NCI-H526 (cell line): ENCODE measurements at places on chromosomes 11 and 22.

GRCh38 chr22:22397292-22397870 lies 111.2 kb downstream of the ZNF280B start:
- no peak for DNase-seq

DNA sequence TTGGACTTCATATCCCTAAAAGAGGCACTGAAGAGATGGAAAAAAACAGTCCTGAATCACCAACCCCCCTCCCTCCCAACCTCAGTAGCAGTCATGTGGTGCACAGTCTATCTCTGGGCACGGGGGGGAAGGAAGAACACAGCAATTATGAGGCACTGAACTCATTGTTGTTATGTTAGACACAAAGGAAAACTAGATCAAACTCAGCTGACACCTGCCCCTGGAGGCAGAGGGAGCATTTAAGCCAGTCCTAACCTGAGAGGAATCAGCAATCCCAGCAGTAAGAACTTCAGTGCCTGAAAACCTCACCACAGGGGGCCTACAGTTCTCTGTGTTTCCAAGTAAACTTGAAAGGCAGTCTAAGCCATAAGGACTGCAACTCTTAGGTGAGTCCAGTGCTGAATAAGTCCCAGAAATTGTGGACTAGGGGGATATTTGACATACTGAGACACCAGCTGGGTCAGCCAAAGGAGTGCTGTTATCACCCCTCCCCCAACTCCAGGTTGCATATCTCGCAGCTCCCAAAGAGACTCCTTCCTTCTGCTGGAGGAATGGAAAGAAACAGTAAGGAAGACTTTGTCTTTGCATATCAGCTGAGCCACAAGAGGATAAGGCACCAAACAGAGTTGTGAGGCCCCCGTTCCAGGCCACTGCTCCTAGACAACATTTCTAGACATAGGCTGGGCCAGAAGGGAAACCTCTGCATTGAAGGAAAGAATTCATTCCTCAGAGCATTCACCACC lies 72.5 kb downstream of the GLYATL1 start:
- no peak for DNase-seq

- DNase-seq, result no peak
These were observed 57.9 kb downstream of the LRRC74B start for GRCh38 chr22:21103633-21104032.

DNA sequence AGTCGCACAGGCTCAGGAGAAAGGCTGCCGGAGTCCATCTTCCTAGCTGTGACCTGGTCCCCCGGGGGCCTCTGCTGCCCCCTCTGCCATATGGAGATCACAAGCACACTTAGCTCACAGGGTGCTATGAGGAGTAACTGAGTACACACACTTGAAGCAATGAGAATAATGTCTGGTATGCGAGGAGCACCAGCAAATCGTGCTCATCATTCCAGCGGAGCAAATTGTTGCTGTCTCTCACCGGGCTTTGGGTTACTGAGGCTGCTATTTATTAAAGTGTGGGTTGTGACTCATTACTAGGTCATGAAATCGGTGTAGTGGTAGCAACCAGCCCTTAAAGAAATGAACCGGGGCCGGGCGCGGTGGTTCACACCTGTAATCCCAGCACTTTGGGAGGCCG lies 48.1 kb upstream of the EIF3D start:
- DNase-seq, result no peak

- peak; percentile 63 for DNase-seq
These were observed 22.0 kb upstream of the TFIP11 start for GRCh38 chr22:26534171-26534855.

- peak; percentile 44 for DNase-seq
These were observed 5.2 kb upstream of the MB start for GRCh38 chr22:35622191-35622913.

DNA sequence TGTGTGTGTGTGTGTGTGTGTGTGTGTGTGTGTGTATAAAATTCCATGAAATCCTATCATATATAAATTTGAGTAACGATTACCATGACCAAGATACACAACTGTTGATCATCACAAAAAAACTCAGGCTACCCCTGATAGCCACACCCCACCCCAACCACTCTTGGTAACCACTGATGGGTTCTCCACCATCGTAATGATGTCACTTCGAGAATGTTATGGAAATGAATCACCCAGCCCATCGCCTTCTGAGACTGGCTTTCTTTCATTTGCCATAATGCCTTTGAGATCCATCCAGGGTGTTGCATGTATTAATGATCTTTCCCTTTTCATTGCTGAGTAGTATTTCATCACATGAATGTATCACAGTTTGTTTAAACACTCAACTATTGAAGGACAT lies 496.0 kb downstream of the MIAT start:
- no peak for DNase-seq

- DNase-seq, result no peak
These were observed 5.9 kb downstream of the ZNF215 start for GRCh38 chr11:6932145-6932544.

DNA sequence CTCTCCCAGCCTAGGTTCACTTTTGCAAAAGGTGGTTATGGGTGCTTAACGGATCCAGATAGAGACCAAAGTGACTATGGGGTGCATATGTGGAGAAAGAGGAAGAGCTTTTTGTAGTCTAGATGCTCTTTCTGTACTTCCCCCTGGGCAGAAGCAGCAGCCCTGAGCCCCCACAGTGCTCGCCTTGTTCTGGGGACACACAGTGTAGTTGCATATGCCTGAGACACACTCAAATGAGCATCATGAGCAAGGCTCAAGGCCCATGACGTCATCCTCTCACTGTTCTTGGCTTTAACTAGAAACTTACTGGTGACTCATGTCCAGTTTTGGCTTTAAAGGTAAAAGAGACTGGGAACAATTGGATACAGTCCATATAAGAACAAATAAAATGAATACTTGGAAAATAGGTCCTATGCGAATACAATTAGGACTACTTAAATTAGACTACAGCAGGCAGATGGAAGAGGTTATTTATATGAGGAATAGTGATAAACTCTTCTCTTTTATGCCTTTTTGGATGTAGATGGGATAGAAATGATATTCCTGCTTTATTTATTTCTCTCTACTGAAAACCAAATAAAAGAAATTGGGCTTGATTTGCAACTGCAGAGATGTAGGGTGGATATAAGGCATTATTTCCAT lies 20.1 kb upstream of the PEX26 start:
- DNase-seq, result no peak

GRCh38 chr22:48918585-48919186 lies 909.0 kb downstream of the BRD1 start:
- peak; percentile 12 for DNase-seq

GRCh38 chr22:45502215-45503049 lies at the start of gene FBLN1:
FBLN1 (plus strand) TSS chr22:45502883; CDS start chr22:45502986, 103 bp downstream.
- peak; percentile 73 for DNase-seq

DNA sequence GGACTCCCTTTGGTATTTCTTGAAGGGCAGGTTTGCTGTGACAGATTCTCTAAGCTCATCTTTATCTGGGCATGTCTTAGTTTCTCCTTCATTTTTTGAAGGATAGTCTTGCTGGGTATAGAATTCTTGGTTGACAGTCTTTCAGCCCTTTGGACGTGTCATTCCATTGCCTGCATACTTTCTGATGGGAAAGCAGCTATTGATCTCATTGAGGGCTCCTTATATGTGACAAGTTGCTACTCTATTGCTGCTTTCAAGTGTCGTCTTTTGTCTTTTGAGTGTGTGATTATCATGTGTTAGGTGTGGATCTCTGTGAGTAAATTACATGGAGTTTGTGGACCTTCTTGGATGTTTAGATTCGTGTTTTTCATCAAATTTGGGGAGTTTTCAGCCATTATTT lies 21.9 kb downstream of the IGHMBP2 start:
- no peak for DNase-seq

- DNase-seq, result no peak
These were observed at the start of gene RAPSN for GRCh38 chr11:47448566-47449427. RAPSN (minus strand) TSS chr11:47449136; CDS start chr11:47448964, 172 bp downstream.

GRCh38 chr11:36412781-36413383 lies 97.2 kb downstream of the TRAF6 start:
- no peak for DNase-seq

GRCh38 chr11:78406568-78407196 lies 10.9 kb downstream of the GAB2 start:
- no peak for DNase-seq

GRCh38 chr11:45807792-45808238 lies 2.9 kb downstream of the SLC35C1 start:
- DNase-seq, result no peak

DNA sequence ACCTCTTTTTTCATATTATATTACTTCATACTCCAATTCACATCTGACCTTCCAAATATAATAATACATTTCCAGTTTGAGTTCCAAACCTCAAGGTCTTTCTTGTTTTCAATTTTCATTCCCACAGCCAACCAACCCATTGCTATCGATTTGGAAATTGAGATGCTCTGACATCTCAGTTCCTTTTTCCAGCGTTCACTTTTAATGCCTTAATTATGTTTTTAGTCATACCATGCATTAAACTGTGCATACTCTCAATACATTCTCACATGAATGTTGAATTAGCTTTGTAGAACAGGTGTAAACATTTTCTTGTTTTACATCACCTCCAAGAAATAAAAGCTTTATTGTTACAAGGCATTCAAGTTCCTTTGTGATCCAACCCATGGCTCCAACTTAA lies 294.2 kb upstream of the ANO3 start:
- no peak for DNase-seq
